Stimulated activated CD4-positive, alpha-beta T cell treated with anti-CD3 and anti-CD28 coated beads, TNF-alpha, amount 100 ng/mL, for 1 hour (primary cell): ENCODE measurements at places on chromosomes 4 and X.

GRCh38 chr4:70619778-70620177 is 8.8 kb upstream of the ENAM start:
- DNase-seq, result no peak

- no peak for DNase-seq
These were observed 59.7 kb downstream of the FAM184B start for GRCh38 chr4:17721496-17722355.

DNA sequence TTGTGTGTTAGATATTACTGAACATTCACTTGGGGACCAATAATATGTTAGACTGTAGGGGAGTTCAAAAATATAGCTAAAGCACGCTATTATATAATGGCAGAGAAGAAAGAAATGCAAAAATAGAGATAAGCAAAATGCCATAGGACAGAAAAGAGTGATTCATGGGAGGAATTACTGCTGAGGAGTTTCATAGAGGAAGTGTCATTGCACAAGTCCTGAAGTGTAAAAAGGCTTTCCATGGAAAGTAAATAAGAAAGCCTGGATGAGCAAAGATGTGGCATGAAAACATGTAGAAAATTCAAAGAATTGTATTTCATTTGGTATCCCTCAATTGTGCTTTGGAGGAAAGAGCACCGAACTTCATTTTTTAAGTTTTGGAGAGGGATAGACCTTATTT is 14.5 kb downstream of the HMGB2 start:
- no peak for DNase-seq

DNA sequence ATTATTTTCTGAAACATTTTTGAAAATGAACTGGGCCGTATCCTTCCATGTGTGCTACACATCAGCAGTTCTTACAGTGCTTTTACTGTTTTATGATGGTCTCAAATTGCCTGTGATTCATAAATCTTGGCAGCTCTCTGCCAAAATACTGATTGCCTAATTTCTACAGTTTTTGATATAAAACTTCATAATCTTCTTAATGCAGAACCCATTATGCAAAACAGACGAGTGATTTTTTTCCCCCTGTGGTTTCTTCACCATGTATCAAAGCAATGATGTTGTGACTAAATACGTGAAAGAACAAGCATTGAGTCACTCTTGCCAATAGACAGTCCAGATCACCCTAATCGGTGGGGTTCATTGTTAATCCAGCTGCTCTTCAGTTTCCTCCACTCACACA is 156.4 kb upstream of the WDR1 start:
- no peak for DNase-seq

DNA sequence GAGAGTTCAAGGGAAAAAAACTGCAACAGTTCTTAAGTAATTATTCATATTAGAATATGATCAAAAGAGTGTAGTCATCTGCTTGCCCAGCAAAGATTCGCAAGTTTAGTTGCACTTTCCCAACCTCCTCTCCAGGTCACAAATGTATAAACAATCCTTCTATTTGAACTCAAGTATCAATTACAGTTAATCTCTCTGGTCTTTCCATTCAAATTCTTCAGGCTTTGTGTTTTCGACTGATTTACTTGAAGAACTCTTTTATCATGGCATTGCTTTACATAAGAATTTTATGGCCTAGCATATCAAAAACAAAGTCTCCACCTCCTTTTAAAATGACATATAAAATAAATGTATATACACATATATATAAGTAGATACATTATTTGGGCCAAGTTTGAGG is 1009.6 kb upstream of the DIAPH2 start:
- DNase-seq, result no peak

GRCh38 chr4:119750771-119751170 is 122.2 kb upstream of the PDE5A start:
- DNase-seq, result no peak

GRCh38 chr4:96895826-96896225 is 1055.9 kb downstream of the PDHA2 start:
- no peak for DNase-seq

DNA sequence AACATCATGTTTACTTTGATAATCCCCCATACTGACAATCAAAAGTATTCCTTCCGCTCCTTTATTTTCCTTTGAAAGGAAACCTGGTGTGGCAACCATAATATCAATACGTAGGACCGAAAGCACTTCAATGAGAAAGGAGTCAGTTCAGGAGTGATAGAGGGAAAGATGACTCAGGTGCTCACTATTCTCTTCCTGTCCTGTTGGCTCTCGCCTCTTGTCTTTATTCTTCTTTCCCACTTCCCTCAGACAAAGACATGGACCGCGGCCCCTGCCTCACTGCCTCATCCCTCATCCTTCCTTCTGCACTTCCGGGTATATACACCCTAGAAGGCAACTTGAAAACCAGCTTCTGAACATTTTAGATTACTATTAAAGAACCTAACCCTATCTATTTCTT is 49.8 kb upstream of the TNIP3 start:
- no peak for DNase-seq

GRCh38 chr4:85475631-85476233 is 782 bp downstream of the ARHGAP24 start:
- no peak for DNase-seq

DNA sequence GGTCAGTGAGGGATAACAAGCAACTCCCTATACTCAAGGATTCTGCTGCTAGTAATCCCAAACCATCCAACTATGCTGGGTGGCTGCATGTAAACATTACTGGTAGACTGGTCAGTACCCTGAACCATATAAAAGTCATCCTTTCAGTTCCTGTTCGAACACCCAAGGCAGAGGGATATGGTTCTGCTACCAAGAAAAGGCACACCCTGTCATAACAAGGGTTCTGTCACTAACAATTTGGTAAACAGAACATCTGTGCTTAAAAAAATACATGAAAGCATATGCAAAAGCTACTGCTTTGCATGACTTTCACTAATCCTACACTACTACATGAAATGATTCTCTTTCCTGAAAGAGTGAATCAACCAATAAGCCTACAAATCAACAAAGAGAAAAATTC is 76.8 kb upstream of the MCF2 start:
- no peak for DNase-seq

- no peak for DNase-seq
These were observed 428.2 kb downstream of the TLL1 start for GRCh38 chr4:166301266-166301665.

- no peak for DNase-seq
These were observed 1083.5 kb upstream of the GRID2 start for GRCh38 chr4:91220315-91220714.

- no peak for DNase-seq
These were observed 4.2 kb downstream of the UFSP2 start for GRCh38 chr4:185421366-185422124.

DNA sequence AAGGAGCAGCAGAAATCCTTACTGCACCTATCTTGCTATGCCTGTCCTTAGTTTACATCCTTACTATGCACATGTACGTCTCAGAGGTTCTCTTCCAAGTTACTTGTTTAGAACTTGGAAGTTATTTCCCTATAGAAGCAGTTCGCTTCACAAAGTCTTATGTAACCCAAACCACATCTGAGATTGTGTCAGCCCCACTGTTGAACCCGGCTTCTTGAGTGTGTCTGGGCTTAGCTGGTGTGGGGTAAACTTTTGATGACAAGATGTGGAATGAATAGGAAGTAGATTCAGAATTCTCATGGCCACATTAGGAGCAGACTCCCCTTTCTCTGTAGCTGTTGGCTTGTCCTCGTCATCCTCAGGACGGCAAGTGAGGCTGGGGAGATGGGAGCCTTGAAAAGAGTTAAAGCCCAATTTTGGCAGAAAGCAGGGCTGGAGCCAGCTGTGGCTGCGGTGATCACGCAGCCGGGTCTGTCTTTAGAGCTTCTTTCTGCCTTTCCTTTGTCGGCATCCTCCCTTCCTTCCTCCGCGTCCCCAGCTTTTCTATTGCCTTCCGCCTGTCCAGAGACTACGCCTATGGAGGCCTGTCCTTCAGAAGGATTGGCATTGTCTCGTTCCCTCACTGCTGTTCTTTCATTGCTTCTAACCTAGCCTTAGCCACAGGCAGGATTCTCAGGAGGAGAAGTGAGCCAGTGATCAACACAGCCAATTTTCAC is 23.0 kb upstream of the LIMCH1 start:
- DNase-seq, result no peak

DNA sequence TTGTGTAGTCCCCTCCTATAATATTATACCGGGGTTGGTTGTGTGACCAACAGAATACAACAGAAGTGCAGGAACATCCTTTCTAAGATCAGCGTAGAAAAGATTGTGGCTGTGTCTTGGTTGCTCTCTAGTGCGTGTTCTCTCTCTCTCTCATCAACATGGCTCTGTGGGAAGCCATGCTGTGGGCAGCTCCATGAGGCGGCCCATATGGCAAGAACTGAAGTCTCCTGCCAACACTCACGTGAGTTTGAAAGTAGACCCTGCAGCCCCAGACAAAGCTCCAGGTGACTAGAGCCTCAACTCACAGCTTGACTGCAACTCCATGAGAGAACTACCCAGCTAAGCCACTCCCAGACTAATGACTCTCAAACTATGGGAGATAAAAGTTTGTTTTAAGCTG is 118.7 kb downstream of the TSPAN5 start:
- no peak for DNase-seq

- no peak for DNase-seq
These were observed 11.2 kb downstream of the C1QTNF7 start for GRCh38 chr4:15438939-15439524.

GRCh38 chr4:53037892-53038291 is 175.8 kb downstream of the RASL11B start:
- DNase-seq, result no peak

GRCh38 chr4:5469151-5469775 is 239.1 kb downstream of the EVC2 start:
- DNase-seq, result no peak

DNA sequence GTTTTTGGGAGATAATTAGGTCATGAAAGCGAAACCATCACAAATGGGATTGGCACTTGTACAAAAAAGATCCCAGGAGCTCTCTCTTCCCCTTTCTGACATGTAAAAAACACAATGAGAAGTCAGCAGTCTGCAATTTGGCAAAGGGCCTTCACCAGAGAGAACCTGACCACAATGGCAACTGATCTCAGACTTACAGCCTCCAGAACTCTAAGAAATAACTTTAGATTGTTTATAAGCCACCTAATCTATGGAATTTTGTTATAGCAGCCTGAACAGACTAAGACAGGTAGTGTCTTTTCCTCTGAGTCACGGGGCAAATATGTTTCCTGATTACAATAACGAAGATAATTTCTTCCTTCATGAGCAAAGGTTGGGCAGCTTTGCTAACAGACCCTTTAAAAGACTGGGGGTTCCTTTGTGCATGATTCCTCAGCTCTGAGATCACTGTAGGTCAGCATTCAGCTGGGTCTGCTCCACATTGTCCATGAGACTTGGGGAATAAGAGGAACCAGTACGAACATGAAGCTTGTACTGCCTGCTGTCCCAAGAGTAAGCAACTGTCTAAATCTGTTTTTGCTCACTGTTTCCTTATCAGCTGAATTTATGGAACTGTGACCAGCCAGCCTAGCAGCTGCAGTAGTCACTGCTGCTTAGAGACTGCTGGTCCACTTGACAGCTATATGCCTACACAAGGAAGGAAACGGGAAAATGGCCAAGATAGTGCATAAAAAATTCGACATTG is 191.6 kb downstream of the ANAPC10 start:
- no peak for DNase-seq

DNA sequence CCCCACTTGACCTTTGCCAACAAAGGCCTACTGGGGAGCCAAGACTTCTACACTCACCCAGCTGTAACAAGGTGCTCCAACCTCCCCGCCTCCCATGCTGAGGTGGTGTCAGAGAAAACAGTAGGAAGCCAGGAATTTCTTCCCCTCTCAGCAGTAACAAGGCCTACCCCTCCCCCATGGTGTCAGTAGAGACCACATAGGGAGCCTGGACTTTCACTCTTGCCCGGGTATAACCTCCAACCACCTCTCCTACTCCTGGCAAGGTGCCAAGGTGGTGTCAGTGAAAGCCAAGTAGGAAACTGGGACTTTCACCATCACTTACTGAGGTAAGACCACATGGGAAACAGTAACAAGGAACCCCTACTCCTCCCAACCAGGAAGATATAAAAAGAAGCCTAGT is 93.1 kb downstream of the SLC16A2 start:
- no peak for DNase-seq

DNA sequence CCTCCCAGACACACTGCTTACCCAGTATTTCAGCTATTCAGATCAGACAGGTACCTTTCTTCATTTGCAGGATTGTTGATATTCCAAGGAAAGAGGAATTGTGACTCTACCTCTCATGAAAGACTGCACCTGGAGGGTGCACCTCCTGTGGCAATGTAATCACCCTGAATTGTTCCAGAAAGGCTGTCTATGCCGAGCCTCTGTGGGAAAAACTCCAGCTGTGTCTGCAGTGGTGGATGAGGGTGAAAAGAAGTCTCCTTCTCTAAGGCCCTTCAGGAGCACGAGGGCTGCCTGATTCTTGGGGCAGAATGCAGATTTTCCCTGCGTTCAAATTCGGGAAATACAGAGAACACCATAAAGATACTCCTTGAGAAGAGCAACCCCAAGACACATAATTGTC is 108.2 kb upstream of the ADAMTS3 start:
- DNase-seq, result no peak

- no peak for DNase-seq
These were observed 582.6 kb upstream of the ACTRT1 start for GRCh38 chrX:128634754-128635153.

GRCh38 chrX:15576019-15576418 is 24.7 kb downstream of the ACE2 start:
- no peak for DNase-seq

DNA sequence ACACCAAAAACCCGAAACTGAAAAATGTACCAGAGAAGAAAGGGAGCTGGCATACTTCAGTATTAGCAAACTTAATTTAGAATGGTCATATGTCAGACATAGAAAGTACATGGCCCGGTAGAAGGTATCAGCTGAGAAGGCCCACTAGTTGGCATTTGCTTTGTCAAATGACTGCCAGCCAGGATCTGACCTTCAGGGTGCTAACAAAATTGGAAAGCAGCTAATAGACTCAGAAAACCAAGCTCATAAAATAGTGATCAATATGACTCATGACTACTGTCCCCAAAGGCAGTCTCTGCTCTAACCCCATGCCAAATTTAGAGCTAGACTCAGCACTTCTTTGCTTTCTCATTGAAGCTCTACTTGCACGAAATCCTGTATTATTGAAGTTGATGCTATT is 342.7 kb downstream of the PDGFC start:
- DNase-seq, result no peak

DNA sequence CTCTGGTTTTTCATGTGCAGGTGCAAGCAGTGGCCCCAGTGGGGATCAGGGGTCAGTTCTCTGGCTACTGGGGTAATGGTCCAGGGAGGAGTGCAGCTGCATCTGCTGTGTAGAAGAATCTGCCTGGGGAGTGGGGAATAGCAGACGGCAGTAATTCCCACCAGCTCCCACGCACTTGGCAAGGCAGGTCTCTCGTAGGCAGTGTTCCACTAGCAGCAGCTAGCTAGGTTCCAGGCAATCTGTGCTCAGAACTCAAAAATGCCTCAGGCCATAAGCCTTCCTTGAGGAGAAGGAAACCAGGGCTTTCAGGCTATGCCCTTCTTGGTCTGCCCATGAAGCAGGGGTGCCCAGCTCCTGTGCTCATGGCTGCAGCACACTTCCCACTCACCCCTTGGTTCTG is 38.8 kb downstream of the DCLK2 start:
- no peak for DNase-seq
